ENCODE measurements at places on chromosomes 12 and 14.

DNA sequence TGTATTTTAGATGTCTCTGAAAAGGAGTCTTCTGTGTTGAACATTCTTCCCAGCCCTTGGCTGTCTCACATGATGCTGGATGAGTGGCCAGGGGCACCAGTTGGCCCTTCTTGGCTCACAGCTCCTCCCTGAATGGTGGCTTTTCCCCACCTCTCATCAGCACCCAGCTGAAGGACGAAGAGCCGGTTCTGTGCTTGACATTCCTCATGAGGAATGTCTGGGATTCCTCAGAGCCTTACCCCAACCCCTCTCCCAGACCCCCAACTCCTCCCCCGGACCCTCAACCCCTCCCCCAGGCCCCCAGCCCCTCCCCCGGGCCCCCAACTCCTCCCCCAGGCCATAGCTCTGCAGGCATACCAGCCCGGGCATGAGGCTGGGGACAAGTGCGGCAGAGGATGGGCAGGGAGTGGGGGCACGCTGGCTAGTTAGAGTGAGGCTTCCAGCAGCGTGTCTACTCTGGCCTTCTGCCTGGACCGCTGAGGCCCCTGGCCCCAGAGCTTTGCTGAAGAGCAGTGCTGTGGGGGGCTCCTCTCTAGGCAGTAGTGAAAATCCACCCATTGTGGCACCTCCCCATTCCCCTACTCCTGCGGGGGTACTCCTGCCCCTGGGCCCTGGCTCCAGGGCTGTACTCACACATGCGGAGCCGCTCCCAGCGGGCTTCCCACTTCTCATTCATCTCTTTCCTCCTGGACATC is 64.3 kb downstream of the PLEKHG3 start:
- DNase-seq, result no peak

GRCh38 chr14:96847451-96847850 is 50.3 kb downstream of the VRK1 start:
- no peak for DNase-seq

DNA sequence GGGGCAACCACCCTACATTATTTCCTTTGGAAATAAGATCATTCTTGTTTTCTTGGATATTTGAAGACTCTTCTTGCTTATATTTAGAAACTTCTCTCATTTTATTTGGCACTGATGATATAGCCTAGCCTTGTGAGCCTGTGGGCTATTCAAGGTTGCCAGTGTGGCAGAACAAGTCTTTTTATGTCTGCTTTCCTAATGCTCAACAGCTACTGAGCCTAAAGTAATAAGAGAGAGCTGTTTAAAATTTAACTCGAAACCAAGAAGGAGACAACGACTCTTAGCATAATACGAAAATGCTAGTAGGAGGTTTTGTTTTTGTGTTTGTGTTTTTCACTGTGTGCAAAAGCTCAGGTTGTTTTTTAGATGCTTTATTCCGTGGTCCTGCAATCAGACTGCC is 104.0 kb upstream of the CPM start:
- DNase-seq, result no peak

- no peak for DNase-seq
Measured at GRCh38 chr12:106305376-106305775, 2.8 kb downstream of the TCP11L2 start.

DNA sequence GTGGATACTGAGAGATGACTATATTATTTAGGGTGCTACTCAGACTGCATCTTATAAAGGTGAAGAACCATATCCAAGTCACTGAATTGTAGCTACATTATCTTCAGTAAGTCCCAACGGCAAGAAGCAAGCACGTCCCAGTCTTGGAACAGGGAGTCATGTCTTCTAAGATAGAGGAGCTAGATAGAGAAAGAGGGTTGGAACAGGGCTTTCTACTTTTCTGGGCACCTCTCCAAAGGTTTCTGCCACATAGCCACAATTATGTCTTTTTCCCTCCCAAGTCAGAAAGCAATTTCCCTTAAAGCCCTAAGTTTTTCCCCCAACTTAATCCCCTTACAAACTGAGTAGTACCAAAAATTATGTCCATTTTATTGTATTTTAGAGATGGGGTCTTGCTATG is 22.4 kb downstream of the MAPK1IP1L start:
- no peak for DNase-seq

DNA sequence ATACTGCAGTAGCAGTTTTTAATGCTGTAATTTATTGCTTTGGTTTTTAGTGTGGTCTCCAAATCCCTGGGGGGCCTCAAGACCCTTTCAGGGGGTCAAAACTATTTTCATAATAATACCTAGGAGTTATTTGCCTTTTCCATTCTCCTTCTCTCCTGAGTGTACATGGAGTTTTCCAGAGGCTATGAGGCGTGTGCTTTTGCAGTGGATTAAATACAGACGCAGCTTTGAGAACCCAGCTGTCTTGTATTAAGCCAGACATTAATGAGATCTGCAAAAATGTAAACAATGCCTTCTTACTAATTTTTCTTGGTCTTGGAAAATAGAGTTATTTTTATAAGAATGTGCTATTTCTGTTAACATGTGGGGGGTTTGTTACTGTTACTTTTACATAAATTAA is 68.6 kb downstream of the SLC25A47 start:
- no peak for DNase-seq

- no peak for DNase-seq
Measured at GRCh38 chr12:119241049-119241448, 62.3 kb downstream of the HSPB8 start.

DNA sequence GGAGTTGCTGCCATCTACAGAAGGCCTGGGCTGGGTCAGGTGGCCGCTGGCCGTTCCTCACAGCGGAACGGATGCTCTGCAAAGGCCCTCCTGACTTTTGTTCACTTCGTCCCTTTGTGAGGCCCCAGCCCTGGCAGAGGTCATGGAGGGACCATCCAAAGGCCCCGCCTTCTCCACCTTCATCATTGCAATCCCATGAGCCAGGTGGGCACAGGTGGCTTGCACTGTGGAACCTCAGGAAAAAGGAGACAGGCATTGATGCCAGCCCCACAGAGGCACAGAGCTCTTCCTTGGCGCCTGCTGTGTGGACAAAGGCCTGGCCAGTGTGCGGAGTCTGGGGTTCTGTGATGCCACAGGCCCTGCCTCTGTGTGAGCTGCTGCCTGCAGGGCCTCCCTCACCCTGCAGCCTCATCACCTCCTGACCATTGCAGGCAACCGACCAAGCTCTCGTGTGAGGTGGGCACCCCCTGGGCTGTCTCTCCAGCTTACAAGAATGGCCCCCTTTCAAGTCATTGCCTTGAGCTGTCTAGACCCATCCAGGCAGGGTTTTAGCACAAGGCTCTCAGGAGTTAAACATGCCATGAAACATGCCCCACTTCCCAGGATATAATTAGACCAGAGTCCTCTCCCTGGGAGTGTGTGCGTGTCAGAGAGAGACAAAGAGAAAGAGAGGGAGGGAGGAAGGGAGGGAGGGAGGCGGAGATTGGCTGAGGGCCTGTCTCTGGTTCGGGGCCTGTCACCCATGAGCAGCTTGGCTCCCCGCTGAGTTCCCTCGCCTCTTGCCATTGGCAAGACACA is 19.3 kb downstream of the NFKBIA start:
- no peak for DNase-seq

- no peak for DNase-seq
Measured at GRCh38 chr12:15196221-15196620, 25.0 kb downstream of the RERG start.

GRCh38 chr14:21852061-21852664 is 178.5 kb upstream of the OR4E1 start:
- peak; percentile 57 for DNase-seq

DNA sequence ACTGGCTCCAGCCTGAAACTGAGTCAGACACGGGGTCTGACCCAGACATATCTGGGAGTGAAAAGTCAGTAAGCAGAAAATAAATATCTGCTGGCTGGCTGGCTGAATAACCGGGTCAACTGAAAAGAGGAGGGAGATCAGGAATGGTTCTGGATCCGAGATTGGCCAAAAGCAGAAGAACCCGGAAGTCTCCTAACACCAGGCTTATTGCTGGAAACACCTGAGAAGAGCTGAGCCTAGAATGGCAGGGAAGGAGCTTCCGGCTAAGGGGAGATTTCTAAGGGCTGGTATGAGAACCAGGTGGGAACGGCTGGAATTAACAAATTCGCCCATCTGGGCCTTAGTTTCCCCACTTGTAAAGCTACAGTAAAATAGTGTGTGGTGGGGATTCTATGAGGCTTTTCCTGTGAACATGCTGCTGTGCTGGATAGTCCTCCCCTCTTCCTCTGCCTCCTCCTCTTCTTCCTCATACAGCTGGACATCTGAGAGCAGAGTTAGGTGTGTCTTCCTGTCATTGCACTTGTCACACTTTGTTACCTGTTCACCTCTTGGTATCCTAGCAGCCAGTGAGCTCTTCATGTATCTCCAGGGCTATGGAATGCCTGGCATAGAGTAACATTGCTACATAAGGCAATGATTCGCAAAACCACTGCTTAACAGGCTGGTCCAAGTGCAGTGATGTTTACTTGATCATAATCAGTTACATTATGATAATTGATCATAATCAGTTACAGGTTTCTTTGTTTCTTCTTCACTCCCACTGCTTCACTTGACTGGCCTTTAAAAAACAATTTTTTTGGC is 2.0 kb upstream of the SHMT2 start:
- no peak for DNase-seq

GRCh38 chr14:76922584-76922983 is 96.4 kb downstream of the LRRC74A start:
- DNase-seq, result no peak

DNA sequence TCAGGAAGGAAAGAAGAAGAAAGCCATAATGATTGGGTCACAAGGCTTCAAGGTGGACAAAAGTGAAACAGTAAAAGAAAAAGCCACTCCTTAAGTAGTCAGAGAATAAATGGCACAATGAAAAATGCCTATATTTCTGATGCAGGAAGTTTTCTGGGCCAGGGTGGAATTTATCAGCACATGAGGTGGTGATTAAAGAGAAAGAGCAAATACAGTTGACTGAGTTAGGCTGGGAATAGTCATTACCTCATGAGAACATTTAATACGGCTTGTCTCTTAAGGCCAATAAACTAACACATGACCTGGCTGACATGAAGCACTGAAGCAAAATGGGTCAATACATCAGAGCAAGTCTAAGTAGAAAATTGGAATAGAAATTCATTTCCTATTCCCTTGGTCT is 499.7 kb downstream of the TMTC2 start:
- DNase-seq, result no peak

- no peak for DNase-seq
Measured at GRCh38 chr12:6372403-6373003, 2.9 kb downstream of the SCNN1A start.

DNA sequence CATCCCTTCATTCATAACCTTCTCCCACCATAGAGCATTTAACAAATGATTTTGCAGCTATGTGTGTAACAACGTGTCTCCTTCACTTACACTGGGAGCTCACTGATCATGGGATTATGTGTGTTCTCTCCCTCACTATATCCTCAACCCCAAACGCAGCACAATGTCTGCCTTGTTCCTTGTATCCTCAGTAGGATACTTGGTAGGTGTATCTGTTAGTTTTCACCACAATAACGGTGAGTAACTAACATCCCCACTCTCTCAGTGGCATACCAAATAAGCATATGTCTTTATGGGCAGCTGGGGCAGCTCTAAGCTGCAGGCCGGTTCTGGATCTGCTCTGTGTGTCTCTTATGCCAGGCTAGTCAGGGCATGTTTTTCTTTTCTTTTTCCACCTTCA is 166.7 kb upstream of the PWP1 start:
- DNase-seq, result no peak

DNA sequence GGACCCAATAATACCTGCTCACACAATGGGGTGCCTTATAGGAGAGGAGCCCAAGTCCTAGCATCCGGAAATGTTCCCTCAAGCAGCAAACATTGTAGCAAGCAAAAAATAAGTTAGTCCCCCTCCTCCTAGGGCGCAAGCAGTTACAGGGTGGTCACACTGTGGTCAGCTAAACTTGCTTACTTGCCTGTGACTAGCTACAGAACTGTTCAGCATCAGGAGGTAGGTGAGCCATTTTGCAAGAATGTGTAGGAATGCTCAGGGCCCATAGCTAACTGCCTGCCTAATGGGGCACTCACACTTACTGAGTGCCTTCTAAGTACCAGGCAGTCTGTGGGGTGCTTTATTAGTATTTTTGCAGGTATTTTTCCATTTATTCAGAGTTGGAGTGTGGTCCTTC is 154.6 kb upstream of the GRIN2B start:
- DNase-seq, result no peak

Measured in activated effector memory CD4-positive, alpha-beta T cell treated with Interleukin-2 at 50 U/mL for 16 hours (primary cell).